ENCODE measurements at places on chromosomes 6 and 20.

- no peak for DNase-seq
Observed at GRCh38 chr6:52537001-52537753, 39.7 kb downstream of the TRAM2 start.

DNA sequence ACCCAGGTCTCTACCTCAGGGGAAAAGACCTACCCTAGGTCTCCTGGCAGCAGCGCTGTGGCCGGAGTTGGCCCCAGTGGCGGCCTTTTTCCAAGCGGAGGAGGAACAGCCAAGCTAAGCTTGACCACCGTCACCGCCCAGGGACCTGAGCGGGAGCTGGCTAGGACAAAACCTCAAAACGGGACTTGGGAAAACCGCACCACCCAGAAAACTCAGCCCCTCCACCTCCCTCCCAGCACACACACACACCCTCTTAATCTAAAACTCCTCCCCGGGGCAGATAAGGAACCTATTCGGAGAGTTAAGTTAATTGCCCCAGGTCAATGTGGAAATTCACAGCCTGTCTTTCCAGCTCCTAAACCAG is 2.7 kb upstream of the TRERF1 start:
- no peak for DNase-seq

DNA sequence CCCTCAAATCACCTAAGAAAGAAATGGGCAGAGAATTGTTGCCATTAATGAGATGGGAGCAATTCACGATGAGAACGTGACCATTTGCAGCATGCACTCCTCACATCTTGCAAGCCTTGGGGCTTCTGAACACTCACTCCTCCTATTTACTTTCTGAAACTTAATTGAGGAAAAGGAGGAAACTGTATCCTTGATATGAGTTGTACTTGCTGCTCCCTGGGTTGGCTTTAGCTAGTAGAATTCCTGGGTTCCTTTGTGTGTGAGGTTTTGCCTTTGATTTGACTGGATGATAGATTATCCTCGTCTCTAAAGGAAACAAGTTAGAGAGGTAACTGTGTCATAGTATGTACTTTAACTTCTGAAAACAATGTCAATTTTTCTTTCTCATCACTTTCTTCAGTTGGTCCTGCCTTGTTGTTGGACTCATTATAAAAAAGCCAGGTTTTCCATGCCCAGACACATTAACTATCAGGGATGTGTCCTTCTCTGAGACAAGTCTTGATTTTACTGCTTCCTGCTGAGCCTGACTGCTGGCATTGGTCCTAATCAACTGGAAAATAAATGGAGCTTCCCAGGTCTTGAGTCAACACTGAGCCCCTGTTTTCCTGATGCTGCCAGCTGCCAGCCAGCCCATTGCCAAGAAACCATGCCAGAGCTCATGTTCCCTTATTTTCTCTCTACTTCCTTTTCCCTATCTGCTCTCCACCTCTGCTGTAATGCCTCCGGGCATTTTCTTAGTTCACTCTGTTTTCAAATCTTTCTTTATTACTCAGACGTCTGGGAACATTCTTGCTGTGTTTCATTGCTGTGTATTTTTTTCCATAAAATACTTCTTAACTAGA is 6.0 kb upstream of the MRAP2 start:
- DNase-seq: no peak

- DNase-seq: no peak
Observed at GRCh38 chr6:122129313-122130025, 270.0 kb upstream of the HSF2 start.

DNA sequence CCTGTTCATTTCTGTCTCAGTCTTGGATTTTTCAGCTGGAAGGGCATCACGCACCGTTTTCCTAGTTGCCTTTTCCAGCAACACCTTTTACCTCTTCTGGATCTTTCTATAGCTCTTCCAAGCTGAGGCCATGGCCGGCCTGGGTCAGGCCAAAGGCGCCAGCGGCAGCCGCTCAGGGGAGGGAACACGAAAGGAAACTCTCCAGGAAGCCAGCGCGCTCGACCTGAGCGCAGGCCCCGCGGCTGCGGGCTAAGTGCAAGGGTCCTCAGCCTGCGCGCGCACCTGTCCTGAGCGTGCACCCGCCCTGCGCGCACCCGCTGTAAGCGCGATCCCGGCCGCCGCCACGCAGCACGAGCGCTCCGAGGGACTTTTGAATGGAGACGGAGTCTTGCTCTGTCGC is 43.8 kb upstream of the TMEM181 start:
- DNase-seq: no peak

DNA sequence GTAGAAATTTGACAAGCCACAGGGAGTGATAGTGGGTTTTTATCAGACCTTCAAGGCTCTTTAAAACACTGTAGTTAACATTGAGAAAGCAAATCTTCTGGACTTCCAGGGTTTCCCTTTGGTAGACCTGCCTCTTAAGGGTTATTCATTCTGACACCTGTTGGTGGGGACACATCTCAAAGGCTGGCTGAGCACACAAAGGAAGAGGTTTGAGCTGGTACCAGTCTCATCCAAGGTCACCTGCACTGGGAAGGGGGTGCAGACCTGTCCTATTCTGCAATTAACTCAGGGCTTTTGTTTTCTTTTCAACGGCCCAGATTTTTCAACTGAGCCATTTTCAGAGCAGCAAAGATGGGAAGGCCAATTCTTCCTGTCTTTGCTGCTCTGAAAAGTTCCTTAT is 45.6 kb downstream of the EDN1 start:
- DNase-seq: no peak

DNA sequence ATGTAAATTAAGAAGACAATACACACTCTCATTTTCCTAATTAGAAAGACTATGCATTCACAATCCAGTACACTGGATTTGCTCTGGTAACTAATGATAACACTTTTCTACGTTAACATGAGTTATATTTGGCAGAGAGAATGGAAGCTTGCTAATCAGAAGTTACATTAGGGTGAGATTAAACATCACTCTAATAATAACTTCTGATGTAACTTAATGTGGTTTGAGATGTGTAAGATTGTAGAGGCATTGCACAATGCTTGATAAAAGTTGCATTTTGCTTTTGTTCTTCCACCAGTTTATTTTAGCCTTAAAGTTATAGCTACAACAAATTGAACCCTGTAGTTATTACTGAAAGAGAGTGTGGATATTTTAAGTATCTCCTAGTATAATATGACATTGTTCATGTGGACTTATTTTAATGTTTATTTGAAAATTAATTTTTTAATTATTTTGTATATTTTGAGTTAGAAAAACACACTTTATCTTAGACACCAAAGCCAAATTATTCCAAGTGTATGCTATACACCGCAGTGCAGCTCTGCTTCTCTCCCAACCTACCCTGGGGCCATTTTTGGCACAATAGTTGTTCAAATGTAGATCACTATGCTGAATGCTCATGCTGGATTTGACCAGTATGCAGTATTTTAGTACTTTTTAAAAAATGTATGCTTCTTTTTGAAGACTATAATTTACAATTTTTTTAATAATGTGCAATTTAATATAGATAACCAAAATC is 143.2 kb downstream of the SLC16A10 start:
- DNase-seq: no peak

Data from activated naive CD4-positive, alpha-beta T cell treated with anti-CD3 and anti-CD28 coated beads, Interleukin-2, amount 10 ng/mL, durations not matched to agents 7 days and 5 days (primary cell).